Large intestine (tissue), 12 donors: ENCODE measurements at places on chromosomes 16 and 17.

GRCh38 chr17:20059728-20060188, 50.6 kb downstream of the SPECC1 start:
- DNase-seq = no peak

DNA sequence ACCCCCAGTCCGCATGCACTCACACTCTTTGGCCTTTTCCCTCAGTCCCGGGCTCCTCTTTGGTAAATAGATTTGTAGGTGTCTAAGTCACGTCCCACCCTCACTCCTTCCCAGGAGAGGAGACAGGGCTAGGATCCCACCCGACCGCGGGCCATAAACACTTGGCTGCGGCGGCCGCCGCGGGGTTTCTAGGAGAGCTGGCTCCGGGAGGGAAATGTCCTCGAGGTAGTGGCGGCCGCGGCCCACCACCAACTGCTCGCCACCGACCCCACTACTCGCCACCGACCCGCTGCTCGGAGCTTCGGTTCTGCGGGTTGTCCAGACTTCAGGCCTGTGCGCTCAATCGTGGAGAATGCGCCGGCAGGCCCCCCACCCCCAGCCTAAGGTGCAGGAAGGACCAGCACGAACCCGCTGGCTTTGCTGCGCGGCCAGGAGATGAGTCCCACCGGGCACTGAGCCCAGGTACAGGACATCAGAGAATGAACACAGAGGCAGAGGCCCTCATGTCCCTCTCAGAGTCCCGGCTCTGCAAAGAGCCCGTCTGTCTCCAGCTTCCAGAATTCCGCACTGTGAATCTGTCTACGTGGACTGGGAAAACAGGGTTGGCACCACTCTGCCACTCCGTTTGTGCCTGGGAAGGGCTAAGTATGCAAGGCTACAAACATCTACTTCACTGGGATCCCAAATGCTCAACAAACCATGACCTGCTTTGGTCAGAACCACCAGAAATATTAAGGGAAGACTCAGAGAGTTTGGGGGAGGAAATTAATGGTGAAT, 2.5 kb downstream of the PRAC2 start:
- DNase-seq = no peak

GRCh38 chr17:47611372-47612350, 38.1 kb upstream of the KPNB1 start:
- no peak for DNase-seq

DNA sequence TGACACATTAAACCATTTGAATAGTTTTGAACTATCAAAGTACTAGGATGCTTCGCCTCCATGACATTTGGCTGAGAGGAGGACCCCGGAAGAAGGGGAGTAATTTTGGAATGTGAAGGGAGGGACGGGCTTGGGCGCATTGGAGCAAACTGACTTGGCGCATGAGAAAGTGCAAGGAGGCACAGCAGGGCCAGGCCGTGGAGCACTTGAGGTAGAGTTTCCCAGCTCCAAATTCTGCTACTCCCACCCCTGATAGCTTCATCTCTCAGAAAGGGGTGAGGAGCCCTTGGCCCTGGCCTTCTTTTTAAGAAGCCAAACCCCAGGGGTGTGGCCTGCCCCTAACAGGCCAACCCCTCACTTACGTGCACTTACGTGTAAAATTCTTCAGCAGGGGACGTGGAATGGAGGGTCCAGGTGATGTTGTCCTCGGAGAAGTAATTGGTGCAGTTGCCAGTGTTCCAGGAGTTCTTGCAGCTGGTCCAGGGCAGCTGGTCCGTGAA, 17.7 kb downstream of the SLC6A4 start:
- DNase-seq = no peak

- DNase-seq = no peak
These were observed 49.2 kb downstream of the MYH11 start for GRCh38 chr16:15807603-15808009.

- peak; percentile 38 for DNase-seq
These were observed 30.2 kb downstream of the SPHK1 start for GRCh38 chr17:76414334-76415295.

DNA sequence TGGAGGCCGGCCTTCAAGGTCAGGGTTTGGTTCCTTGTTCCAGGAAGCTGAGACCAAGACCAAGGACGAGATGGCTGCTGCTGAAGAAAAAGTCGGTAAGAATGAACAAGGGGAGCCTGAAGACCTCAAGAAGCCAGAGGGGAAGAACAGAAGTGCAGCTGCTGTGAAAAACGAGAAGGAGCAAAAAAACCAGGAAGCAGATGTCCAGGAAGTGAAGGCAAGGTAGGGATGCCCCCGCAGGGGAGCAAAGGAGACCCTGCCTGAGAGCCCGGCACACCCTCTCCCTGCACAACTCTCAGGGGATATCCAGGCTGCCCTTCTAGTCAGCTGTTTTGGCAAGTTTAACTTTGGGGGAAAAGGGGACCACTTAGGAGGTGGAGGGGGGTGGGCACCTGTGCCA, 29.0 kb downstream of the RNF213 start:
- no peak for DNase-seq

- DNase-seq = no peak
These were observed 66.2 kb downstream of the CENPV start for GRCh38 chr17:16286947-16287562.

GRCh38 chr17:75778861-75779249, 5.8 kb upstream of the UNK start:
- DNase-seq = peak; percentile 54

- no peak for DNase-seq
These were observed 431.7 kb upstream of the PSMD7 start for GRCh38 chr16:73864868-73865267.

DNA sequence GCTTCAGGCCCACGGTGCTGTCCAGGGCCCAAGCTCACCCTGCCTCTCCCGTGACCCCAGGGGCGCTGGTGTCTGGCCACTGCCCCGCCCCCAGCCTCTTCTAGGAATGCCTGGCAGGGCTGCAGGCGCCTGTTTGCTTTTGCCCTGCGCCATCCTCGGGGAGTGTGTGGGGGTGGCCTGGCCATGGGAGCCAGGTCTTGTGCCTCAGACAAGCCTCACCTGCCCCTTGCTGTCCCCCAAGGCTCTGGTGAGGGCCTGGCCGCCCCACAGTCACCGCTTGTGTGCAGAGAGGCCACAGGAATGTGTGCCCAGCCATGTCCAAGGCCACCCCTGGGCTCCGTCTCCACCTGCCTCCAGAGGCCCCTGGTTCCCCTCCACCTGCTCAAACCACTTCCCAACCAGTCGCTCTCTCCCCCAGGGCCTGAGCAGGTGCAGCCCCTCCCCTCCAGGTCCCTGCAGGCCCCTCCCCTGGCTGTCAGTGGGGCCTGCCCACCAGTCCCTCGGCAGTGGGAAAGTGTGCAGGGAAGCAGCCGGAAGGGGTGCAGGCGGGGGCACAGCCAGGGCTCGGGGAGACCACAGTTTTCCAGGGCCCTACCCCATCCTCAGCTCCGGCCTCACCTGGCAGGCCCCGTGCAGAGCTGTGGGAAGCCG, 841 bp upstream of the IGFALS start:
- DNase-seq = peak; percentile 52
